ENCODE measurements at places on chromosomes 5 and 9. TPM values are rescaled to one million over a fixed set of nuclear protein-coding genes. Genes with fewer than 3 reads are reported as not detected.

- H3K27ac ChIP-seq = no peak overlapping the region
- no peak overlapping the region for H3K4me3 ChIP-seq
- DNase-seq = no peak
- H3K36me3 ChIP-seq = no peaks in the 10 kb centered on the region
- no peaks in the 10 kb centered on the region for H3K27me3 ChIP-seq
These were observed 72.0 kb downstream of the ALDH1A1 start for GRCh38 chr9:72880821-72881220.

- no peak for DNase-seq
- no peak overlapping the region for H3K4me3 ChIP-seq
- no peak overlapping the region for H3K27ac ChIP-seq
These were observed 312.9 kb upstream of the MSX2 start for GRCh38 chr5:174411479-174411819.

DNA sequence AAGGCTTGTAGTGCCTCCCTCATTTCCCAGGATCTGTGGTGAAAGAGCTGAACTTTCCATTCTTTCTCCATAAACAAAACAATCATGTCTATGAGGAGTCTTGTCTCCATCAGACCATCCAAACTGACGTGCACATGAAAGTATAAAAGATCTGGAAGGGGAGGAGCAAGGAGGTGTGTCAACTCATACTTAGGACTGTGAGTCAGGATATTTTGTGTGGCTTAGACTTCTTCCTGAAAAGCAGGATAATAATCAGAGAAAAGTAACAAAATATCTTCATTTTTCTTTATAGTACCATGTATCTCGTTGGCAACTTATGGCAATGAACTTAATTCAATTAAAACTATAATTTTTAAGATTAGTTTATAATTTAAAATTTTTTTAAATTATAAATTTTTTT is 96.0 kb upstream of the PRRC1 start:
- peaks cover 2% of the 10 kb centered on the region for H3K27me3 ChIP-seq
- no peak overlapping the region for H3K27ac ChIP-seq
- no peaks in the 10 kb centered on the region for H3K36me3 ChIP-seq
- no peaks in the 10 kb centered on the region for H3K4me1 ChIP-seq
- DNase-seq = no peak

The SCAI gene
- total RNA-seq = 9.6 TPM

The SLC36A1 gene
- 2.6 TPM for total RNA-seq

Measured in activated naive CD4-positive, alpha-beta T cell treated with anti-CD3 and anti-CD28 coated beads for 36 hours (primary cell).